ENCODE measurements at places on chromosomes 6 and 20. TPM values are rescaled to one million over a fixed set of nuclear protein-coding genes. Genes with fewer than 3 reads are reported as not detected.
A peak's percentile ranks its signal among the peaks of the same experiment; 100 is the strongest.

- no peak for DNase-seq
Measured at GRCh38 chr6:132584698-132585097, 4.8 kb downstream of the TAAR5 start.

The CFAP61 gene
- total RNA-seq, result 54.8 TPM

DNA sequence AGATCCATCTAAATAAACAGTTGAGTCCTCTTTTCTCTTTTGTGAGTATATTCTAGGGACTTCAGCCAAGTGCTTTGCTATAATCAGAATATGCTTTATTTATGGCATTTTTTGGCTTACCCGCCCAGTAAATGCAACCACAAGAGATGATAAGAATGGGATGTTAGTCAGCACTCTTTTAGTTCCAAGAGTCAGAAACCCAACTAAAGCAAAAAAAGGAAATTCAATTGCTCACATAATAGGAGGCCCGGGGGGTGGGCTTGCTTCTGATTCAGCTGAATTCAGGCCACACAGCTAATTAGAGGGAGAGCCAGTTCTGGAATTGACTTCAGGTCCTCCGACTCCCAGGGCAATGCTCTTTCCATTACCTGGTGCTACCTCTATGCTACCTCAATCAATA lies 250.6 kb downstream of the FARS2 start:
- no peak for DNase-seq

DNA sequence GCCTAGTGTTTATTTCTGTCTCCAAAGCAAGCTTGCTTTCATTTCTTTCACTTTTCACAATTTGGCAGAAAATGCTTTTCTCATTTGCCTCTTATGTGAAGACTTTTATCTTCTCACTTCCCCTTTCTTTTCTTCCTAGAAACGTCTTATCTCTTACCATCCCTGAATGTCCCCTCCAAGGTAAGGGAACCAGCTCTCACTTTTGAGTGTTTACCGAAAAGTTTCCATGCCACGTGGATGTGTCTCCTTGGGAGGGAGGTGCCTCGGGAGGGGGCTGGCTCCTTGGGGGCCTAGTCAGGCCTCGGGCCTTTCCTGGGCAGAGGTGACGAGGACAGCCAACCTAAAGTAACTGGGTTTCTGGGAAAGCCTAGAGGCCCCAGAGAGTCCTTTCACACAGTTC lies 127.4 kb downstream of the CD24 start:
- no peak for DNase-seq

DNA sequence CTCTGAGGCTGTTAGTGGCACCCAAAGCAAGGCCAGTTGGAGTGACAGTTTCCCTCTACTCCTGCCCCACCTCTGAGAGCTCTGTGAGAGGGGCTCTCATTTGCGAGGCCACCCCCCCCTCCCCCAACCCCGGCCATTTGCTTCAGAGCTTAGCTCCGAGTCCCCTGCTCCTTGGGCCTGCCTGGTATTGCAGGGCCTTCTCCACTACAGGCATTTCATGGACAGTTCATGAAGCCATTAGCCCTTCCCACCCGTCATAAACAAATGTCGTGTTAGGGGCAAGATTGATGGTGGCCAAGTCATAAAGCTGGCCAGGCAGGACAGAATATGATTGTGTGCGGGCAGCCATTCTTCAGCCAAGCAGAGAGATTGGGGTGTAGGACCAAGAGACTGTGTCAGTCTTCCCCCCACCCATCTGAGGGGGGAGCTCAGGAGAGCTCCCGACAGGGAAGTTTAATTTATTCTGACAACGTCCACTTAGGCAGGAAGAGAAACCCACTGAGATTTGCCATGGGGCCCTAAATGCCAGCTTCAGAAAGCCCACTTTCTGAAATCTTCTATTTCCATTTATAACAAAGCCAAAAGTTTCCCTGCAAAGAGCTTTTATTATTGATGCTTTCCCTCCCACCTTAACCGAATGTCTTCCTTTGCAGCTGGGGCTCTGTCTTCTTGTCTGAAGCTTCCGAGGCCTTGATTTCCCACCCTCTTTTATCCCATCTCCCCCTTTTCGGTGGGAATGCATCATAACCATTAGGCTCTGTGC lies 7.2 kb downstream of the FOXC1 start:
- DNase-seq, result no peak

DNA sequence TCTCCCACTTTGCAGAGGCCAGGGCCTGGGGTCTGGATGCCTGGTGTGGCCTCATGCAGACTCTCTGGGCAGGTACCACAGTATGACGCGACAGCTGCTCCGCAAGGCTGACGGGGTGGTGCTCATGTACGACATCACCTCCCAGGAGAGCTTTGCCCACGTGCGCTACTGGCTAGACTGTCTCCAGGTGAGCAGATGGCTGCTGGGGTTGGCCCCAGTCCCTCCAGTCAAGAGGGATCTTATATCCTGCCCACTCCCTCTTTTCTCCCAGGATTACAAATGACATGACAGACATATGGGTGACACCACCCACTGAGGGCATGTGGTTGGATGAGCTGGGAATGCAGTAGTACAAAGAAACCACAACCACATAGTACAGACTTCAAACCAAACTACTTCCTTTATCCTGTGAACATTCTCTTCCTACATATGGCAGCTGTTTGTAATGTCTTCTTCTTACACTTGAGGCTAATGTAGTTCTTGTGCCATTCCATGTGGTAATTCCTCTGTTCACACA lies 29.9 kb downstream of the RAB44 start:
- no peak for DNase-seq

DNA sequence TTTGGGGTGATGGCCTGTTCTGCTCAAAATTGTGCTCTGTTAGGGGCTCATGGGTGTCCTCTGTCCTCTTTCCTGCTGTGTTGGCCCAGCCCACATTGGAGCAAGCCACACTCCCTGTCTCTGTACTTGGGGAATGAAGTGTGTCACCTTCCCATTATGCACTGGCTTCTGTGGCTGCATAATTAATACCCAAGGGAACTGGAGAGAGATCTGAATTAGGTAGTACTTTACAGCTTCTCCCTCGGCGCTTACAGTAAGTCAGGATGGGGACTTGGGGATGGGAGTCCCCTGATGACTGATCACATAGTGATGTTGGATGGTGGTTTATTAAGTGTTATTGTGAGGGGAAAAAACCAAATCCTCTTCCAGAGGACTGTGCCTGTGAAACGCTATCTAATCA lies 116.6 kb downstream of the FOXO3 start:
- DNase-seq, result no peak

The BCKDHB gene
- total RNA-seq, result 37.2 TPM

- DNase-seq, result no peak
Measured at GRCh38 chr6:4553387-4553786, 222.8 kb upstream of the CDYL start.

DNA sequence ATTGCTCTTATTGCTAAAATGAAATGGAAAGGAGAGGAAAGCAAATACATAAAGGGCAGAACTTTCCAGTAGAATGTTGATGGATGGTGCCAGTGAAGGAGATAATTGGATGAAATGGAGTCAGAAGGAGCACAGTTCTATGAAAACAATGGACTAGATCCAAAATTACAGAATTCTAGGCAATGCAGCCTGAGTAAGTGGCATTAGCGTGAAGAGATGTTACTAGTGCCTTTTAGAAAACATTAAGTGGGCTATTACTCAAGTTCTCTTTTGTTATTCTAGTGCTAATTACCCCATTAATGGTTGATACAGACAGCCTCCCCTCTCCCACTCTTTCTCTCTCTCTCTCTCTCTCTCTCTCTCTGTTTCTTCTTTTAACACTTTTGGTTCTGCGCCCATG lies 209.5 kb upstream of the RGS17 start:
- DNase-seq, result no peak

DNA sequence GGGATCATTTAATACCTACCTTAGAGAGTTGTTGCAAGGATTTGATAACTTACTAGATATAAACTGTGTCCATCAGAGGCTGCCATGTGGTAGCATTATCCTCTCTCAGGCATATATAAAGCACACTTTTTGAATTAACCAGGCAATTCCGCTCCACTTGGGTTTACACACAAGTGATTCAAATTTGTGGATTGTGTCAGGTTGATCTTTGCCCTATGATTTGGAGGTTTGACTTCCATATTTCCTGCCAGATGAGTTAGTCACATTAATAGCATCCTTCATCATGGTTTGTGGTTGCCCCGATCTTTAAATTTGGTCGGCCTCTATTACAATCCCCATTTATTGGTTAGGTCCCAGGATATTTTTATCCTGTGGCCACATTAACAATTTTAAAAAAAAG lies 44.8 kb upstream of the CTAGE9 start:
- DNase-seq, result no peak

DNA sequence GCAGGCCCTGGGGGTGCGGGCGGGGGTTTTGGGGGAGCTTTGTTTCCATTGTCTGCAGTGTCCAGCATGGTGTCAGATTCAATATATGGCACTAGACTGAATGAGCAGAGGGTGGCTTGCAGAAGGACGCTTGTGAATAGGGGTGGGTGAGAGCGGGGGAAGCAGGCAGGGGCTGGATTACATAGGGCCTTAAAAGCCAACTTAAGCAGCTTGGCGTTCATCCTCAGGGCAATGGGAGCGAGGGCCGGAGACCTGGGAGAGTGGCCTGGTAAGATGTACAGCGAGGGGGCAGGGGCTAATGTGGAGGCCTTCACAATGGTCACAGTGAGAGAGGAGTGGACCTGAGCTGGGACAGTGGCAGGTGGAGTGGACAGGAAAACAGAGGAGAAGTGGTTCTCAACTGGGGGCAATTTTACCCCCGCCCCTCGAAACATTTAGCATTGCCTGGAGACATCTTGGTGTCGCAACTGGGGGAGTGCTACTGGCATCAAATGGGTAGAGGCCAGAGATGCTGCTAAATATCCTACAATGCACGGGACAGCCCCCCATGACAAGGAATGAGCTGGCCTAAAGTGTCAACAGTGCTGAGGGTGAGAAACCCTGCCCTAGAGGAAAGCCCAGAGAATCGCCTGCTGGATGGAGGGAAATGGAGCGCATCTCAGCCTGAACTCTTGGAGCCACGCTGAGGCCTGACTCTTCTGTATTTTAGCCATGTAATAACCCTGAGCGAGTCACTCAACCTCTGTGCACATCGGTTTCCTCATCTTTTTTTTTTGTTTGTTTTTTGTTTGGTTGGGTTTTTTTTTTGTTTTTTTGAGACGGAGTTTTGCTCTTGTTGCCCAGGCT lies 15.1 kb upstream of the BAK1 start:
- DNase-seq, result no peak

The GGTLC1 gene
- total RNA-seq, result not detected

The SPATS1 gene
- not detected for total RNA-seq

The TSHZ2 gene
- total RNA-seq, result 3.1 TPM

- no peak for DNase-seq
Measured at GRCh38 chr20:40508821-40509220, 180.2 kb downstream of the MAFB start.

The DDX43 gene
- total RNA-seq, result 0.41 TPM

GRCh38 chr6:167705211-167705750 lies 121.4 kb upstream of the AFDN start:
- no peak for DNase-seq

GRCh38 chr6:30097902-30098768 lies 14.8 kb downstream of the TRIM31 start:
- no peak for DNase-seq

GRCh38 chr6:135115411-135115810 lies 60.8 kb upstream of the HBS1L start:
- DNase-seq, result no peak

GRCh38 chr6:16227048-16227562 lies 11.3 kb upstream of the GMPR start:
- DNase-seq, result no peak

GRCh38 chr6:105431226-105431625 lies 28.3 kb upstream of the PREP start:
- no peak for DNase-seq

GRCh38 chr20:41274152-41274551 lies 43.4 kb downstream of the ZHX3 start:
- DNase-seq, result no peak

The AVP gene
- 0.38 TPM for total RNA-seq

The CGA gene
- not detected for total RNA-seq

DNA sequence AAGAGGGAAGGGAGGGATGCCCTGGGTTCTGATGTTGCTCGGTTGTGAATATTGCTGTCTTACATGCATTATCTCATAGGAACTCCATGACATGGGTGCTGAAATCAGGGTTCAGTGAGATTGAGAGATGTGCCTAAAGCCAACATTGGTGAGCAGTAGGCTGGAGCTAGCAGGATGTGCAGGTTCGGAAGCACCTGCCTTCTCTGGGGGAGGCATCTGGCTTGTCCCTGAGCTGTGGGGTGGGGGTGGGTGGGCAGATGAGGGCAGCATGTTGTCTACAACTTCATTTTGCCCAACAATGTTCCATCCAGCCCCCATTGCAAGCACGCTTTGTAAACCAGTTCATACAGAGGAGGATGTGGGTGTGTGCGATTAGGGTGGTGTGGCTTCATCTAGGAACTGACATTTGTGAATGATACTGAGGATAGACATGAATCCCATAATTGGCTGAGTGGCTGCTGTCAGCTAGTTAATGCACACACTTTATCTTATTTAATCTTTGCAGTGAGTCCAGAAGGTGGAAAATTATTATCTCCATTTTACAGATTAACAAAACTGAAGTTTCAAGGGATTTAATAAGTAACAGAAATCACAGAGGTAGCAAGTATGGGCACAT lies 119.4 kb downstream of the SYNDIG1 start:
- DNase-seq, result no peak

The C6orf141 gene
- 0.41 TPM for total RNA-seq

The SLC32A1 gene
- not detected for total RNA-seq

DNA sequence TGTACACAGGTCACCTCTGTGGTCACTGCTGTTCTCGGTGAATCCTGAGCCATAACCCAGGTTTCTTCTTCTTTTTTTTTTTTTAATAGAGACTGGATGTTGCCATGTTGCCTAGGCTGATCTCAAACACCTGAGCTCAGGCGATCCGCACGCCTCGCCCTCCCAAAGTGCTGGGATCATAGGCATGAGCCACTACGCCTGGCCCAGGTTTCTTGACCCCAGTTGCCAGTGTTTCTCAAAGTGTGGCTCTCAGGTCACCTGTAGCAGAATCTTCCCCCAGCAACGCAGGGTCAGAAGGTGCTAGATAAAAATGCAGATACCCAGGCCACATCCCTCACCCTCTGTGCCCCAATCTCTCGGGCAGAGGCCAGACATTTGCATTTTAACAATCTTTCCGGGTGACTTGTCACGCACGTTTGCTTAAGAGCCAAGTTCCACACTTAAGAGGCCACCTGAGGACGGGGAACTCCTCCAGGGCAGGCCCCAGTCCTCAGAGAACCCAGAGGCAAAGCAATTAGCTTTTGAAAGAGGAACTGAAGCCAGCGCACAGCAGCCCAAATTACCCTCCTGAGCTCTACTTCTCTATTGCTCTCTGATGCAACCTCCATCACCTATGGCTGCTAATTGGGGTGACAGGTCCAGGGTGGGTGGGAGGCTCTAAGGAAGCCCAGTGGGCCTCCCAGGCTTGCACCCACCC lies 81.8 kb downstream of the NFATC2 start:
- DNase-seq, result no peak

GRCh38 chr20:5265662-5265985 lies 51.1 kb downstream of the PROKR2 start:
- DNase-seq, result no peak

- peak; percentile 55 for DNase-seq
Measured at GRCh38 chr6:73566954-73567591, 46.2 kb upstream of the EEF1A1 start.

GRCh38 chr6:110355727-110356126 lies 2.4 kb downstream of the METTL24 start:
- no peak for DNase-seq

GRCh38 chr20:61765081-61765870 lies 300.4 kb downstream of the TAF4 start:
- DNase-seq, result no peak

GRCh38 chr20:5328268-5328667 lies 11.5 kb upstream of the PROKR2 start:
- DNase-seq, result no peak

- no peak for DNase-seq
Measured at GRCh38 chr20:58377766-58378401, 11.1 kb upstream of the VAPB start.

The AIF1 gene
- total RNA-seq, result 15.2 TPM

GRCh38 chr6:7325750-7326149 lies 12.8 kb upstream of the SSR1 start:
- no peak for DNase-seq

All from left ventricle myocardium inferior (tissue), 1 donor.